RPMI7951 (cell line): ENCODE measurements at places on chromosomes 6 and 20. TPM values are rescaled to one million over a fixed set of nuclear protein-coding genes. Genes with fewer than 3 reads are reported as not detected.

Gene PI16
- total RNA-seq, result not detected in 2 replicates

Gene C20orf144
- 0.24 and 0.39 TPM in 2 replicates for total RNA-seq

Gene GPX5
- total RNA-seq, result not detected in 2 replicates

Gene RNF8
- total RNA-seq, result 18.0 and 25.5 TPM in 2 replicates

Gene RAMACL
- 0.24 and 0.29 TPM in 2 replicates for total RNA-seq

Gene ACTL10
- total RNA-seq, result 0.49 TPM in 1 of 2 replicates, not detected in the other

Gene PRL
- total RNA-seq, result not detected in 2 replicates

Gene SLC22A3
- 1.7 and 2.2 TPM in 2 replicates for total RNA-seq

Gene HS3ST5
- not detected in 2 replicates for total RNA-seq

Gene NQO2
- total RNA-seq, result 42.3 and 52.9 TPM in 2 replicates

Gene BPI
- 0.24 and 0.29 TPM in 2 replicates for total RNA-seq

Gene CCN5
- total RNA-seq, result not detected in 2 replicates

Gene KIF6
- 2.6 and 4.9 TPM in 2 replicates for total RNA-seq

Gene PSORS1C2
- total RNA-seq, result not detected in 2 replicates

Gene GOPC
- 24.7 and 31.0 TPM in 2 replicates for total RNA-seq

Gene POU5F1
- 0.36 TPM in 1 of 2 replicates, not detected in the other for total RNA-seq

Gene C6orf141
- 0.20 and 0.60 TPM in 2 replicates for total RNA-seq

Gene TEAD3
- total RNA-seq, result 5.6 and 6.1 TPM in 2 replicates

Gene TMEM74B
- total RNA-seq, result not detected in 2 replicates

Gene PGC
- total RNA-seq, result not detected in 2 replicates

Gene SLC22A7
- not detected in 2 replicates for total RNA-seq

Gene TGM3
- total RNA-seq, result not detected in 2 replicates

Gene OR2J3
- not detected in 2 replicates for total RNA-seq

Gene STX11
- total RNA-seq, result 0.96 and 2.0 TPM in 2 replicates

Gene HTR1E
- not detected in 2 replicates for total RNA-seq

Gene IYD
- total RNA-seq, result not detected in 2 replicates

Gene SPATA25
- total RNA-seq, result 0.98 TPM in 1 of 2 replicates, not detected in the other

Gene RSPO3
- total RNA-seq, result not detected in 2 replicates

Gene FABP7
- total RNA-seq, result 0.60 and 1.4 TPM in 2 replicates

Gene KCNQ2
- 0.10 and 2.5 TPM in 2 replicates for total RNA-seq

Gene SOBP
- total RNA-seq, result 0.49 and 0.60 TPM in 2 replicates

Gene FAM209B
- total RNA-seq, result not detected in 2 replicates

Gene CST7
- 77.4 and 80.0 TPM in 2 replicates for total RNA-seq

Gene GNMT
- total RNA-seq, result 0.12 TPM in 1 of 2 replicates, not detected in the other

Gene NKX2-2
- total RNA-seq, result 0.20 TPM in 1 of 2 replicates, not detected in the other

Gene SGK2
- not detected in 2 replicates for total RNA-seq

Gene IER3
- 377 and 410 TPM in 2 replicates for total RNA-seq

Gene NOTCH4
- 2.6 and 4.8 TPM in 2 replicates for total RNA-seq

Gene OLIG3
- total RNA-seq, result not detected in 2 replicates

Gene PPDPF
- 140 and 185 TPM in 2 replicates for total RNA-seq

Gene TPD52L1
- 16.8 and 17.4 TPM in 2 replicates for total RNA-seq
